ENCODE measurements at places on chromosomes 2 and 18.

DNA sequence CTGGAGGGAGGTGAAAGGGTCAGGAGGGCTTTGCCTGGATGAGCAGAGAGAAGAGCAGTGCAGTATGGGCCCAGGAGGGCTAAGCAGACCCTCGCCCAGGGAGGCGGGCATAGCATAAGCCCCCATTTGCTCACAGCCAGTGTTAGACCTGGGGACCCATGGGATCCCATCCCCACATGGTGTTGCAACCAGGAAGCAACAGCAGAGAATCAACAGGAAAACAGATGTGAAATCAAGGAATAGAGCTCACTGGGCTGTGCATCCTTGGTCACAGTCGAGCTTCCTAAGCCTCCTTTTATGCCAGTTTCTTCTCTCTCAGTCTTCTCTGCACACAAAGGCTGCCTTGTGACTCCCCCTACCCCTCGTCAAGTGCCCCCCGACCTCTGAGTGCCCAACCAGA is 19.9 kb downstream of the ASB18 start:
- no peak for DNase-seq

DNA sequence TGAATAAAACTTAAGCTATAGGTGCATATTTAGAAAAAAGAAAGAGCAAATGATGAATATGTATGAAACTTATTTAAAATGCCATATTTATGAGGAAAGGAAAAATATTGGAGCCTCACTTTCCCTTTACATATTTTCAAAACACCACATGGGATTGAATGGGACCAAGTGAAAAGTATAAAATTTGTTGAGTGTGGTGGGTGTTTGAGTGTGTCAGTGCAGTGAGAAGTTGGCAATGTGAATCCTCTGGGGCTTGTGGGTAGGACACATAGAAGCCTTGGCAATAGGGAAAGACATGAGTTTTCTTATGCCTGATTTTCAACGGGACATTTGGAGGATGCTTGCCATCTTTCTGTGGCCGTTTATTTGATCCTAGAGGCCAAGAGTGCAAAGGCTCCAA is 502.2 kb upstream of the CELF4 start:
- DNase-seq: no peak

GRCh38 chr2:12389344-12390045 is 327.2 kb upstream of the TRIB2 start:
- no peak for DNase-seq

GRCh38 chr2:66733364-66733999 is 298.6 kb downstream of the MEIS1 start:
- DNase-seq: no peak

DNA sequence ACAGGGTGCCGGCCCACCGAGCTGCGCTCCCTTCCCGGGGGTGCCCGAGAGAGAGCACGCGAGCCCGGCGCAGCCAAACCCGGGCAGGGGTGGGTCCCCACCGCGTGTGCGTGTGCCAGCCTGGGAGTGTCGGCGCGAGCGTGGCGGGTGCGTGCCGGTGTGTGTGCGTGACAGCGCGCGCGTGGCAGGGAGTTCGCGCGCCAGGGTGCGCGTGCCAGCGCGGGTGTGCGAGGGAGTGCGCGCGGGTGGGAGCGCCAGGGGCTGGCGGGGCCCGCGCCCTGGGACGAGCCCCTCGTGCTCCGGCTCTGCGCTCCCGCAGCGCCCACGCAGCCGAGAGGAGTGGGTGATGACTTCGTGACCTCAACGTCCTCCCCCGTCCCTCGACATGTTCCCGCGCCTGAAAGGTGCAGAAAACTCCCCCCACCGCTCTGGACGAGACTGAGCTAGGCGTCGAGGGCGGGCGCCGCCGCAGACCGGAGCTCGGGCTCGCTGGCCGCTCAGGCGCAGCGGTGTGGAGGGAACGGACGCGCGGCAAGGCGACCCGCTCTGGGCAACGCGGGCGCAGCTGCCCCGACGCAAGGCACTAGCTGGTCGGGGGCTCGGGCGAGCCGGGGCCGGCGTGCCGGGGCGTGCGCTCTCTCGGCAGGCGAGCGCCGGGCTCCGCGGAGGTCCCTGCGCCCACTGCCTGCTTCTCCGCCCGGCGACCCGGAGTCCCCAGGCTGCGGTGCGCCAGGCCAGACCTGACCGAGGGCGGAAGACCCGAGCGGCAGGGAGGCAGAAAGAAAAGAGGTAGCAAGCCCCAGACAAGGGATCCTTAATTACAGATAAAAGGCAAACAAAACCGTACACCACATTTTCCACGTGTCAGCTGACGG is 582.8 kb downstream of the ZEB2 start:
- DNase-seq: no peak

DNA sequence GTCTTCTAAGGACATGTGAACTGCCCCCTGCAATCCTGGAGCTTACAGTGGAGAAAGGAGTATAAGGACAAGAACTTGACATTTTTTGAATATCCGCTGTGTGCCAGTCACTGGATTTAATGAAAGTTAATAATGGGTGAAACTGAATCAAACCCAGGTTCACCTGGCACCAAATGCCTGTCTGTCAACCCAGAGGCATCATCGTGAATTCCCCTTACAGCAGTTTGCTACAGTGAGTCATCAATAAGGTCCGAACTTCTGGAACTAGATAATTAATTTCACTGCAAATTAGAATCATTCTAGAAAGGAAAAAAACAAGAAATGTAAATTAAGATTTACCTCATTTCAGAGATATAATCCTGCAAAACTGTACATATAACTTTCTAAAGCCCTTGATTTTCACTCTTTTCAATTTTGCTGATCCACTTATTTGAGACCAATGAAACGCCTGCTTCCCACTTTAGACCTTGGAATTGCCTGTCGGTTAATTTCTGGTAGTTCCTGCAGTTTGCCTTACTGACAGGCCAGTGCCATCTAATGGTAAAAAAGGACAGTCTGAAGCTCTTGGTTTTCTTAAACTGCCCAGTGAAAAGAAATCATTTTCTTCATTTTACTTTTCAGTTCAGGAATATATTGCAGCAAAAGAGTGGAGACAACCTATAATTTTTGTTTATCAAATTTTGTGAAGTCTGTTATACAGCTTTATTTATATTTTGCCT is 8.2 kb downstream of the DSG2 start:
- no peak for DNase-seq

DNA sequence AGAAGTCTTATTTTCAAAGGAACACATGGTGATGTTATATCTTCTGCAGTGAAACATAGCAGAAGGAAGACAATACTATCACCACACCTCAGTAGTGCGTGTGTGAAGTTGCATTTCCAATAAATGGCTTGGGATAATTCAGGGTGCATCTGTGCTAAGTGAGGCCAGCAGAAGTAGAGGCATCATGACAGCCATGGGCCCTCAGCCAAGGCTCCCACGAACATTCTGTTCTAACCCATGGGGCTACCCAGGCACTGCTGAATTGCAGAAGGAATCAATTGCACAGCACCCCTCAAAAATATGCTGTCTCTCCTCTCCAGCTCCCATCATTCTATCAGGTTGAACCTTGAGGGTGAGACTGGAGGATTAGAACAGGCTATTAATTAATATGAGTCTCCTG is 139.5 kb downstream of the RIF1 start:
- no peak for DNase-seq

GRCh38 chr18:47990981-47991380 is 60.5 kb upstream of the SMAD2 start:
- no peak for DNase-seq

DNA sequence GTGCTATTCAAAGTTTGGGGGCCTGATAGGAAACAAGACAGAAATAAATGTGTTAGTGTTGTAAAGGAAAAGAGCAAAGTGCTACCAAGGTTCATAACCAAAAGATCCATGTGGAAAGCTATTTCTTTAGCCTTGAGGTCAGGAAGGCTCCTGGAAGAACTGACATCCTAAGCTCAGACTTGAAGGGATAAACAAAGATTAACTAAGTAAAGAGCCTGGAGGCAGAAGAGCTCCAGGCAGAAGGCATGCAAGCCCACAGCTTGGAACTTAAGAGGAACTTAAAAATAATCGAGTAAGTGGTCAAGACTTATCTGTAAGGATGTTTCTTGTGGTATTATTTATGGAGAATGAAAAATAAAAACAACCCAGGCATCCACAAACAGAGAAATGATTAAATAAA is 245.0 kb upstream of the MGAT5 start:
- DNase-seq: no peak

- DNase-seq: peak; percentile 77
Measured at GRCh38 chr2:149329489-149330126, 779 bp upstream of the LYPD6 start.

DNA sequence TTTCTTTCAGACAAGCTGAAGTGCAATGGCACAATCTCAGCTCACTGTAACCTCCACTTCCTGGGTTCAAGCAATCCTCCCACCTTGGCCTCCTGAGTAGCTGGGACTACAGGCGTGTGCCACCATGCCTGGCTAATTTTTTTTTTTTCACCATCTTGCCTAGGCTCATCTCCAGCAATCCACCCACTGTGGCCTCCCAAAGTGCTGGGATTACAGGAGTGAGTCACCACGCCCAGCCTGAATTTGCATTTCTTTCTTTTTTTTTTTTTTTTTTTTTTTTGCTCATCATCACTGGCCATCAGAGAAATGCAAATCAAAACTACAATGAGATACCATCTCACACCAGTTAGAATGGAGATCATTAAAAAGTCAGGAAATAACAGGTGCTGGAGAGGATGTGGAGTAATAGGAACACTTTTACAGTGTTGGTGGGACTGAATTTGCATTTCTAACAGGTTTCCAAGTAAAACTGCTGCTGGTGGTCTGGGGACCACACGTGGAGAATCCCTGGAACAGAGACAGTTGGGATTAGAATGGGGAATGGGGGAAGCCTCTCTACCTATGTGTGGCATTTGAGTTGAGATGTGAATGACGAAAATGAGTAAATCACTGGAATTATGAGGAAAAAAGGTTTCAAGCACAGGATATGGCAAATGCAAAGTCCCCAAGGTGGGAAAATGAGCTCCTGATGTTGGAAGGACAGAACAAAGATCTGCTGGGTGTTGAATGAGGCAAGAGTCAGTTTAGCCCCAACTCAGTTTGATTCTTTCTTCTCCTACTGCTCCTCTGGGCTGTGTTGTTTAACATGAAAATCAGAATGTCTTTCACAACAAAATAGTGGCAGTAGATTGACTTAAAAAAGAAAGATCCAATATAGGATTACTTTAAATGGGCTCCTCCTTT is 88.8 kb upstream of the MAP4K4 start:
- DNase-seq: no peak

GRCh38 chr2:50111067-50111466 is 920.9 kb downstream of the NRXN1 start:
- no peak for DNase-seq

- no peak for DNase-seq
Measured at GRCh38 chr2:33093283-33093993, 146.7 kb downstream of the LTBP1 start.

- no peak for DNase-seq
Measured at GRCh38 chr2:62940697-62941096, 109.9 kb upstream of the OTX1 start.

DNA sequence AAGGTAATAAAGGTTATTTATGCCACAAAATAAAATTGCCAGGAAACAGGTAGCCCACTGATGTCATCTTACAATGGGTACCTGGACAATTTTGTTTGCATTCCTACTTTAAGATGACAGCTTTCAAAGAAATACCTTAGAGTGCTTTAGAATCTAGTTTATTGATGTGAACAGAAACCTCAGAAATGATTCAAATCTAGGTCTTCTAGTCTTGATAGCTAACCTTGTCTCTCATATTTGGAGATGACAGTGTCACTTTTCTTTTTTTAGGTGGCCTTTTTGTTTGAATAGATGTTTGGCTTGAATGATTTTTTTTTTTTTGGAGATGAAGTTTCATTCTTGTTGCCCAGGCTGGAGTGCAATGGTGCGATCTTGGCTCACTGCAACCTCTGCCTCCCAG is 69.1 kb downstream of the PIK3C3 start:
- DNase-seq: no peak
